Activated effector memory CD4-positive, alpha-beta T cell treated with Interleukin-2 at 50 U/mL for 16 hours (primary cell): ENCODE measurements at places on chromosomes 1 and 21.

- no peak for DNase-seq
Measured at GRCh38 chr1:33377013-33377412, 53.9 kb downstream of the PHC2 start.

GRCh38 chr21:26952374-26953066, 14.4 kb downstream of the ADAMTS5 start:
- DNase-seq: no peak

GRCh38 chr1:25619101-25619890, 2.7 kb downstream of the MAN1C1 start:
- DNase-seq: peak; percentile 38

GRCh38 chr1:15341634-15342407, 67.9 kb upstream of the EFHD2 start:
- no peak for DNase-seq

- DNase-seq: no peak
Measured at GRCh38 chr1:110515041-110515440, 3.9 kb downstream of the KCNA10 start.

- no peak for DNase-seq
Measured at GRCh38 chr1:234782791-234783190, 172.8 kb upstream of the IRF2BP2 start.

- no peak for DNase-seq
Measured at GRCh38 chr21:38861989-38862683, 56.4 kb downstream of the ETS2 start.

DNA sequence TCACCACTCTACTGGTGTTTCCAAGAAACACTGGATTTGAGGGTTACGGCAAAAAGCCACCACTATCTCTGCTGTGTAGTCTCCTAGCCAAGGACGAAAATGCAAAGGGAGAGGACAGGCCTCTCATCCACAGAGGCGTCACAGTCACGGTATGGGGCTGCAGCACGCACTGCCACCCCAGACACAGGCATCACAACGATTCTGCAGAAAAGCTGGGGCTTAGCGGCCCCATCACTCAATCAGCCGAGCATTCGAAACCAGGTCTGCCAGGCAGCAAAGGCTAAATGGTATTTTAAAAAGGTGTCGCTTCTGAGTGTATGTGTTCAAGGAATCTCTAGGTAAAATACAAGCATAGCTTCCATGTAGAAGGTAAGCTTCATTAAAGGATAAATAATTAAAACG, 1.4 kb downstream of the RIPK4 start:
- no peak for DNase-seq
